ENCODE measurements at places on chromosomes 12 and 14.

- no peak for DNase-seq
Observed at GRCh38 chr14:29521526-29522137, 406.0 kb downstream of the PRKD1 start.

DNA sequence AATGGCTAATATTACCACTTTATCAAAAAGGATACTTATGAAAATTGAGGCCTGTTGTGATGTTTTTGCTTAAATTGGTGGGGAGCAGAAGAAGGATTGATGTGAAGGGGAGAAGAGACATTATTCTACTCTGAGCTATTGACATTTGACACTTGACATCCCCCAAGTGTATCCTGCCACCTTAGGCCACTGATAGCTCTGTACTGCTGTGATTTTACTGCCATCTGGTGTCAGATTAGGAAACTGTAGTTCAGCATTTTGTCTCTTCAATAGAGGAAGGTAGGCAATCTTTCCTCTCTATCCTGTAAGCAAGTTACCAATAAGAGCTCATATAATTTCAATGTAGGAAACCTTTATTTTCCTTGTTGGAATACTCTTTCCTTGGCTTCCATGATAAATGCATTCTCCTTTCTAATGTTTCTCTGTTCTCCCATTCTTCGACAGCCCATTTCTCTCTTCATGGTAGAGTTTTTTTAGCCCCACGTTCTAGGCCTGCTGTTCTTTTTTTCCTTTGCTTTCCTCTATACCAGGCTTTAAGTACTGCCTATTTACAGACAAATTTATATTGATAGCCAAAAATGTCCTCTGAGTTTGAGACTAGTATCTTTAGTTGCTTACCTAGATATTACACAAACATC, 46.3 kb downstream of the PPHLN1 start:
- DNase-seq, result no peak

GRCh38 chr14:92734618-92735017, 13.8 kb downstream of the LGMN start:
- no peak for DNase-seq

DNA sequence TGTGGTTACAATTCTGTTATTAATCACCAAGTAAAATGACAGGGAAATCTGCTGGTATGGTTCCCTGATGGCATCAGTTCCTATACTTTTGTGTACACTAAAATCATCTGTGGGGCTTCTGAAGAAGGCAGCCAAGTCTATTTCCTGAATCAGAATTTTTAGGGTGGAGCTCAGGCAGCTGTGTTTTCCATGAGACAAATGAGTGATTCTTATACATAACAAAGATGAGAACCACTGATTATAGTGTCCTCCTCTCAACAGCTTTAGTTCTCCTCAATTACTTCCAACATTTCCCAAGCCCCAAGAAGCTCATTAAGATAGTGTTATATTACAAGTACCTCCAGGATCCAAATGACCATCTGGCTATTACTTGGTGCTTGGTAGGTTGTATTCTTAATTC, 64.5 kb upstream of the USP44 start:
- DNase-seq, result no peak

GRCh38 chr14:105876158-105876557, 349.8 kb downstream of the TMEM121 start:
- DNase-seq, result no peak

GRCh38 chr14:89364316-89364715, 52.7 kb downstream of the FOXN3 start:
- DNase-seq, result no peak

DNA sequence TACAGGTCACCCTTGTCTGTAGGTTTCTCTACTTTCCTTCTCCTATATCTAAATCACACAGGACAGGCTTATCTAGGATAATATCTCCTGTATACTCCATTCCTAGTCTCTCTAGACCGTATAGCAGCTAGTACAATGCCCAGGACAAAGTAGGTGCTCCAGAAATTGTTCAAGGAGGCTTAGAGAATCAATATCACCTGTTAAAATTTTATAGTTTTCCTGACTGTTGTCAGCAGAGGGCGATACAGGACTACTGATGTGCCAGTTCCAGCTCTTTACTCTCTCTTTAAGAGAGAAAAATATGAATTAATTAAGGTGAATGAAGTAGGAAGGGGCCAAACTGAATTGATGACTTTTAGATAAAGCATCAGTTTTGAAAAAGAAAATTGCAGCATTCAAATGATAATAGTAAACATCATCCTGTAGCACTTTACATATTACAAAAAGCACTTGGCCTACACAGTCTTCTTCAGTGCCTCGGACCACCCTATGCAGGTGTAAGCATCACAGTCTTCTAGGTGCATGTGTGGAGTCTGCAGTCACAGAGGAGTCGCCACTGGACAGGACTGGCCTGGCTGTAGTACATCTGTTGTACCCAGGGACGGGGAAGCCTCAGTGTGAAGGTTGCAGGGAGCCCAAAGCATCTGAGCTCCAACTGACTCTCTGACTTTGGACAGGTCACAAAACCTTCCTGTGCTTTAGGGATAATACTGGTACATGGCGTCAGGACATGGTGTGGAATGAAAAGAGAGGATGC, 61.9 kb upstream of the MAX start:
- no peak for DNase-seq

DNA sequence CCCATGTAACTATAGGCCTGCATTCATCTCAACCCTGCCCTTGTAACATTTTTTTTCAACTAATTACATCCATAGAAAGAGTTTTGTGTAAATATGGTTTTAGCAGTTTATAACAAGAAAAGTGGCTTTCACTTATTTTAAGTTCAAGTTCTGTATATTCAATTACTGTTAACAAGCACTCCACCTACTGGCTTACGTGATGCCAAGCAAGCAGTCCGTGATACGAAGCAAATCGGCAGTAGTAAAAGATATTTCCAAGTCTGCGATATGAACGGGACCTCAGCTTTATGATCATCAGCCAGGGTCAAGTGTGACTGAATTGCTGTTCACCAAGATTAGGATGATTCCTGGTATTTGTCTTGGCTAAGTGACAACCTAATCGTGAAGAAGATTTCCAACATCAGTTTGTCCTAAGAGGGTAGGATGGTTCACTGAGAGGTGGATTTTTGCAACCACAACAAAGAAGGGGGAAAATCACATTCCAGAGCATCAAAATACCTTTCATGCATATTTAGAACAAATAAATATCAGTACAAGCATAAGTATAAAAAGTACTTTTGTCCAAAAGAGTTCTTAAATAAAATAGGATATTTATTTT, 456.2 kb downstream of the FOXG1 start:
- DNase-seq, result peak; percentile 24

- no peak for DNase-seq
Observed at GRCh38 chr14:92880851-92881250, 42.1 kb upstream of the CHGA start.

DNA sequence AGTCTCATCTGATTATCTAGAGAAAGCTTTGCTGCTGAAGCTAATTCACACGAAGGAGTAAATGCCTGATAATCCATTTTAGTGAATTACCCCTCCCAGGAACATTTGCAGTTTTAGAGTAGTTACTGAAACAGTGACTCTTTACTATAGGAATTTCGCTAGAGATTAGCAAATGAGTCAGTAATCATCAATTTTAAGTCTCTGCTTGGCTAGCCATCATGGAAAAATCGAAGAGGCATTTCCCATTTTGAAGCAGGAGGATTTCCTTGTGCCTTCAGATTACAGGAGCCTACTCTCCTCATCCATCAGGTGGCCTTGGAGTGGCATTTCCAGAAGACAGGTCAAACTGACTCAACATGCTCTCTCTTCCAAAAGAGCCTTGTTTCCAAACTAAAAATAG, 154.5 kb downstream of the EGLN3 start:
- DNase-seq, result peak; percentile 82

GRCh38 chr12:93990832-93991803, 157.3 kb upstream of the PLXNC1 start:
- no peak for DNase-seq

DNA sequence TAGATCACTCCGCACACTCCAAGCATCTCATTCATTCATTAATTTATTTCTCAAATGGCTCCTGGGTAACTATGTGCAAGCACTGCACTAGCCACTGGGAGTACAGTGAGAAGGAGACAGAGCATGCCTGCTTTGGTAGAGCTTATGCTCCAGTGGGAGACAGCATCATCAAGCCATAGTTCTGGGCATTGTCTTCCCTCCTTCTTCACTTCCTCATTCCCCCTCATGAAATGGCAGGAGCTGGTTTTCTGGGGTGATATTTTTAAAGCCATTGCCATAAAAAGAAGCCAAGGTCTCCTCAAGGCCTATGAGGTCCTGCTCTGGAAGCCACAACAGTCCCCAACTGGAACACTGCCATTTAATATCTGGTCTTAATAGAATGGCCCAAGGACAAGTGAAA, 20.2 kb upstream of the RIC8B start:
- no peak for DNase-seq

DNA sequence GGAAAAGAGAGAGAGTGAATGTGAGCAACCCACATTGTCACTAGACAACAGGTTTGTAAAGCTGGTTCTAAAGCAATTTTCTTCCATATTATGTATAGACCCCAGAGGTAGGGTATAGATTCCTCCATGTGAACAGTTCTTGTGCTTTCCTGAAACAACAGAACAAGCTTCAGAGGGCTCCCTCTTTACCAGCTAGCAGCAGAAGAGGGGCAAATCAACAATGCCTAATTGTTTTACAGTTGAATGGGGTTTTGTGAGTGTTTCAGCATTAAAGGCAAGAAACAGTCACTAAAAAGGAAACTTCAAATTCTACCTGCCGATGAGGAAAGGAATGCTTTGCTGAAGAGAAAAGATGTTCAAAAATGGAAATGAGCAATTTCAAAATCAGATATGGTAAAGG, 341.2 kb upstream of the KITLG start:
- no peak for DNase-seq

DNA sequence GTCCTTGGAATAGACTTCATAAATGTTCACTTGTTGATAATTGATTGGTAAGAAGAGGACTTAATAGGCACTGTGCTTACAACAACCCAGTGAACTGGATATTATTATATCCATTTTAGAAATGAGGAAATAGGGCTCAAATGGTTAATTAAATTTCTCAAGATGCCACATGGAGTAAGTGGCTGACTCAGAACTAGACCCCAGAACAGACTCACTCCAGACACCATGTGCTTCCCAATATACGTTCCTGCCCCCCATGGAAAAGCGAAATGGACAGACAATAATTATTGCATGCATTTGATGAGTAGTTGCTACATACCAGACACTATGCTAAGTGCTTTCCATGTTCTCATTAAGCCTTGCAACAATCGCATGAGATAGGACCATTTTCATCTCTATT, 895 bp upstream of the ANKS1B start:
- DNase-seq, result no peak

DNA sequence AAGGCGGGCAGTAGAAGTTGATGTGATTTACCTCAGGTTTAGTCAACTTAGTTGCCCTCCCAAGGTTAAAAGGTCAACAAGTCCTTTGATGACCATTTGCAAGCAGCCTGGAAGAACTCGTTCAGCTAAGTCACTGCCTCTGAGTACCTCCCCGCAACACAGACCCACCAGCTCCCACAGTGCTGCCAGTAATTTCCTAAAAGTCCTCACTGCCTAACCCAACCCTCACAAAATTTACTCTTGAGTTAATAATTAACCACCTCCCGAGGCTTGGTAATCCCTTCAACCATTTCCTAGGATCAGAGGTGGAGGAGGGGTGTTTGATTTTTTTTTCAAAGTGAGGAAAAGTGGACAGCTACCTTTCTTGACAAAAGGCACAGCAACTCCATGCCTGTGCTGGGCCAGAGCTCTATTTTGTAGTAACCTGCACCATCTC, 55.8 kb downstream of the MAP3K9 start:
- no peak for DNase-seq

DNA sequence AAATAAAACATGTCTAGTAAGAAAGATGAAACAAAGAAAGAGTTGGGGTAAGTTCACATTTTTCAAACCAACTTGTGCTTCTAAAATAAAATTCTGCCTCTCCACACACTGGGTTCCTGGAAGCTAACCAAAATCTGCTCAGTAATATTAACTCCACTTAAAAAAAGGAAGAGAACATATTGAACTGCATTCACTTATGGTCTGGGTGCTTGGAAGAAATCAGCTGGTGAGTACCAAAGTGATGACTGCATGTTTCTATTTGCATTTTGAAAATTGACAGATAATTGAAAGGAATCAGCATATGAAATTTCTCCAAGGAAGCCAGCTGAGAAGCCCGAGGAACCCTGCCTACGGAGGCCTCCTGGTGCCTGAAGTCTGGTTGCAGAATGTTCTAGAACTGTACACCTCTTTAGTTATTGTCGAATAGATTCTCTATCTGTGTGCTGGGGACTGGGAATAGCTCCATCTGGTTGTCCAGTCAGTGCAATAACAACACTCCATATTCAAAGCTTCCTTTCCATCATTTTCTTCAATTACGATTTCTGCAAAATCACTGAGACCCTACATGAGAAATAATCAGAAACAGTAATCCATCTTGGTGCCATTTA, 836.1 kb downstream of the VRK1 start:
- no peak for DNase-seq

- DNase-seq, result no peak
Observed at GRCh38 chr12:109695416-109695815, 18.2 kb upstream of the FAM222A start.

DNA sequence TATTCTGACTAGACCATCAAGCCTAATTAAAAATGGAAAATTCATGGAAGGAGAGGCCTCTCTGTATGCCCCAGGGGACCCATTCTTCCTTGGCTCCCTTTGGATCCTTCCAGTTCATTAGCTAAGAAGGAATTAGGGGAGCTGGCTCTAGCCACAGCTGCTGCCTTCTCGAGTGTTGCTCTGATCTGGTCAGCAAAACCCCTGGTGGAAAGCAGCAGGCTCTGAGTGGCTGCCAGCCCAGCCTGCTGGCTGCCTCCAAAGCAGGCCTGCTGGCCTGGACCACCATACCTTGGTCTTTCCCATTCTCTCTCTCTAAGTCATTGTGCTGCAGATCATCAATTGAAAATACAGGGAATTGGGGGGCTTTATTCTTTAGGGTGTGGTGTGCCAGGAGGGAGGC, 29.0 kb upstream of the AKAP6 start:
- DNase-seq, result no peak

DNA sequence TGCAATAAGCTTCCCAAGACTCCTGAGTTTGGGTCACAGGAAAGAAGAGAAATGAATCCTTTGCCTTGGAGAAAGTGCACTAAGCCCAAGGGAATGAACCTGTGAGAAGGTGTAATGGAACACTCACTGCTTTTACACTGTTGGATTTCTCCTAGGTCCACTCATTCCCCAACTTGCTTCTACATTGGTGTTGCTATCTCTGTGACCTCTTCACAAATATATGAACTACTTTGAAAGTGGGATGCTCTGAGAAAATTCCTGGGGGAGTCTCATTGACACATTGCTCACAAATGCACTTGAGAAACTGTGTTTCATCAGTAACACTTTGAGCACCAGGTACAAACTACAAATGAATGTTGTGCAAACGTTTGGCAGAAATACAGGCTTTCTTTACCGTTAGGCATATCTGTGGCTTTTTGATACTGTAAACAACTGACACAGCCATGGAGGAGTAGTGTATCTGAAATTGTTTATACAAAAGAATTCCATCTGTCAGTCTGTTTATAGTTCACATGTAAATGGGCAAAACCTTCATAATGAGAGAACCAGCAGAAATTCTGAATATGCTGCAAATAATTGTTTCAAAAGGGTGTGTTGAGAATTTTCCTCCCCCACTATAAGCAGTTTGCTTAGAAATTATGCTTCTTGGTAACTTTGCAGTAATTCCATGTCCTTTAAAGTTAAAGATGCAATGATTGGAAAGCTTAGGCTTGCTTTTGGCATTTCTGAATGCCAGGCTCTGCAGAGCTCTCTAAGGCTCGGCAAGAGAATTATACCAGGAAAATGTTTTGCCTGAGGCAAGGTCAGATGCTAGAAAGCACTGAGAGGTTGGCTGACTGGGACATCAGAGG, 348.5 kb upstream of the DDHD1 start:
- no peak for DNase-seq

Measured in retinal pigment epithelial cell (primary cell).